ENCODE measurements at places on chromosomes 7 and 10. TPM values are rescaled to one million over a fixed set of nuclear protein-coding genes. Genes with fewer than 3 reads are reported as not detected.

GRCh38 chr7:112753298-112753697 lies 36.9 kb downstream of the TMEM168 start:
- no peak for DNase-seq

DNA sequence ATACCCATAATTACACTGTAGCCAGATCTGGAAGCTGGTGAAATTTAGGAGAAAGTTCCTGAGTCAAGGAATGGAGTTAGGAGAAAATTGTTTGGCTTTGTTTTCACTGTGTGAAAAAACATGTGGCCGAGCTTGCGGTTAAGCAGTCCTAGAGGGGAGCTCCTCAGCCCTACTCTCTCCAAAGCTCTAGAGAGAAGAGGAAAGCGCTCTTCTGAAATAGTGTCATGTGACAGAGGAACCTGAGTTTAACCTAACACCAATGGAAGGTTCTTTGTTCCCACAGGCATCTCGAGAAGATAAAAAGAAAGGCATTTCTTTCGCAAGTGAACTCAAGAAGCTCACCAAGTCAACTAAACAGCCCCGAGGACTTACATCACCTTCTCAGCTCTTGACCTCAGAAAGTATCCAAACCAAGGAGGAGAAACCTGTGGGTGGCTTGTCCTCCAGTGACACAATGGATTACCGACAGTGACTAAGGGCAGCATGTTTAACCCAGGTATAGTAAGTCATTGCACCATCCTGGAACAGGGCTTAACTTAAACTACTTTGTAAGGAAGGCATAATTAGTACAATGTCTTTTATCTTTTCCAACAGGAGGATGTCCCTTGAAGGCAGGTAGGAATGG lies 38.0 kb downstream of the NOC3L start:
- DNase-seq, result no peak

- no peak for DNase-seq
Observed at GRCh38 chr10:14004536-14004935, 326.2 kb downstream of the FRMD4A start.

DNA sequence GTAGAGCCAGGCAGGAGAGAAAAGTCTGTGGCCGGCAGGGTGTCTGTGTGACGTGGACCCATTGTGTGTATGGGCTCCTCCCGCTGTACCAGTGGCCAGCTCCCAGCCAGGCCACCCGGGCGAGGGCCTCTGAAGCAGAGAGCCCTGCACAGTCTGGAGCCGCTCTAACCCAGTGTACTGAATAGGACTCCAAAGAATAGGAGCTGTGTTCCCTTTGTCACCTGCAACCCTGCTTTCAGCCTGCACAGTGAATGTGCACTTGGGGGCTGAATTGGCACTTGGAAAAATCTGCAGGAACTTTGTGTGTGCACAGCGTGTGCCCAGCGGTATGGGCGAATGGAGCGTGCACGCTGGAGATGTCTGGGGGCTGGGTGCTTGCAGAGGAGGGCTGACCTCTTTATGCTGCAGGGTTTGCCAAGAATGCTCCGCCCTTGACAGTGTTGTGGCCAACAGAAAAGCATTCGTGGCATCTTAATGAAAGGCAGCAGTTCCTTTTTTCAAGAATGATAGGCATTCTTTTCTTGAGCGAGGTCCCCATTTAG lies 216.2 kb downstream of the AUTS2 start:
- DNase-seq, result no peak

DNA sequence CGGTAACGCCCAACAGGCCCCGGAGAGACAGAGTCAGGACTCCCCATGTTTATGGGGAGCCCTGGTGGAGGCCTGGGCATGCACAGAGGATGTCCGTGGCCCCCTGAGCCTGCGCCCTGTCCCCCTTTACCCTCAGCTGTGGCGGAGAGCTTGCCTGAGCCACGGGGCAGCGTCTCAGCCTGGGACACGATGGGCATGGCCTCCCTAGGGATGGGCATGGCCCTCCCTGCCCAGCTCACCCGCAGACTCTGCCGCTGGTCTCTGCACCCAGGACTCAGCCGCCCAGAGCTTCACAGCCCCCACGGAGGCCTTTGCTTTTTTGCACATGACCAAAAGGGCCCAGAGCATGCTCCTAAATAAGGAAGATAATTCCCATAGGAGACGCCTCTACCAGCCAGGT lies 394.2 kb downstream of the PTPRN2 start:
- DNase-seq, result no peak

- no peak for DNase-seq
Observed at GRCh38 chr7:127733986-127734385, 82.0 kb downstream of the SND1 start.

Gene TMEM213
- total RNA-seq, result not detected

DNA sequence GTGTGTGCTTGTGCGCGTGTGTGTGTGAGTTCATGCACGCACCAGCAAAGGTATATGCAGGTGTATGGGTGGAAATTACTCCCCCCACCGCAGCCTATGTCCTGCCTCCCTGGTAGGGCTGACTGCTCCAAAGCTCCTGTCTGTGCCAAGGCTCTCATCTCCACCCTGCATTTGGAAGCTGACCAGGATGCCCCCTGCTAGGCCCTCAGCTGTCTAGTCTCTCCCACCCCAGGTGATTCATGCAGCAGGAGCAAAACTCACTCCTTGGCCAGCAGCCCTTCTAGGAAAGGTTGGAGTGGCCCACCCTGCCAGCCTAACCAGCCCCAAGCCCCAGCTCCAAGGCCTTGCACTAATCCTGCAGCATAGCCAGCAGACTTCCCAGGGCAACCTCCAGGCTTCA lies 148.4 kb downstream of the GRID1 start:
- DNase-seq, result no peak

DNA sequence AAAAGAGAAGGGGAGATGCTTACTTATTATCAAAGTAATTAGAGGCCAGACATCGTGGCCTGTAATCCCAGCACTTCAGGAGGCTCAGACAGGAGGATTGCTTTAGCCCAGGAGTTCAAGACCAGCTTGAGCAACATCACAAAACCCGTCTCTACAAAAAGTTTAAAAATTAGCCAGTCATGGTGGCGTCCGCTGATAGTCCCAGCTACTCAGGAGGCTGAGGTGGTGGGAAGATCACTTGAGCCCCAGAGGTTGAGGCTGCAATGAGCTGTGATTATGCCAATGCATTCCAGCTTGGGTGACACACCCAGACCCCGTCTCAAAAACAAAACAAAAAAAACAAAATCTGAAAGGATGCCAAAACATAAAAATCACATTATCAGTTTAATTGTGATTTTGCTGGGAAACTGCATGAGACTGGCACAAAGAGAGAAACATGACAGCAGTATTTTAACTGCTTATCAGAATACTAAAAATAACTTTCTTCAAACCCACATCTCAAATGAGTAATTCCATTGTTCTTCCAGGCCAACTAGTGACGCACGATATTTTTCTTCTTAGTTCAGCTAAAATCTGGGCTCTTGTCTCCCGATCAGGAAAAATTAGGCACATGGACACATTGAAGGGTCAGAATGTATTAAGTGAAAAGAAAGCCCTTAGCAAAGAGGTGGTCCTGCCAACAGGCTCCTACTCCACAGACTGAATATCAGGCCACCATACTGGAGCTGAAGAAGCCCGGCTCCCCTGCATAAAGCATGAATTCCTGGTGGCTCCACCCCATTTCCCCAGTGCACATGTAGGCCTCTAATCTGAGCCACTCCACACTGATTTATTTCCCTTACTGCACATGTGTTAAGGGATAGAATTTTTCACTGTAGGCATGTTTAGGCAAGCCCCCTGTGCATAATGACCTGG lies 9.6 kb upstream of the CCM2 start:
- DNase-seq, result no peak

Gene SLC26A5
- 0.17 TPM for total RNA-seq

DNA sequence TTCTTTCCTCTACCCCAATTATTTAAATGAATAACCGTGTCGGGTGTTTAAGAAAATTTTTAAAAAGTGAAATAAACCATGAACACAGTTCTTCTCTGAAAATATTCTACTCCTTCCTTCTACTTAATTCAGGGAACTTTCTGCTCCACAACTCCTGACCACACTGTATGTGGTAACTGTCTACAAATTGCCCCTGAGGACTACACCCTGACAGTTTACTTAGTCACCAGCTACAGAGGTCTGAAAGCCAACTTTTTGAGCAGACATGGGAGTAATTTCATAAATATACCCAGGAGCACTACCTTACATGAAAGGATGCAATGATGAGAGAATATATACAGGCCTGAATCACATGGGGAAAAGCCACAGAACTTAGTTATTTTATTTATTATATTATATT lies 523.2 kb upstream of the SORCS1 start:
- no peak for DNase-seq

Gene MEIG1
- not detected for total RNA-seq

Gene DGKI
- not detected for total RNA-seq

Gene OPALIN
- total RNA-seq, result not detected

- DNase-seq, result no peak
Observed at GRCh38 chr7:128094686-128095085, 63.4 kb upstream of the LRRC4 start.

Gene PTPN20
- 0.43 TPM for total RNA-seq

DNA sequence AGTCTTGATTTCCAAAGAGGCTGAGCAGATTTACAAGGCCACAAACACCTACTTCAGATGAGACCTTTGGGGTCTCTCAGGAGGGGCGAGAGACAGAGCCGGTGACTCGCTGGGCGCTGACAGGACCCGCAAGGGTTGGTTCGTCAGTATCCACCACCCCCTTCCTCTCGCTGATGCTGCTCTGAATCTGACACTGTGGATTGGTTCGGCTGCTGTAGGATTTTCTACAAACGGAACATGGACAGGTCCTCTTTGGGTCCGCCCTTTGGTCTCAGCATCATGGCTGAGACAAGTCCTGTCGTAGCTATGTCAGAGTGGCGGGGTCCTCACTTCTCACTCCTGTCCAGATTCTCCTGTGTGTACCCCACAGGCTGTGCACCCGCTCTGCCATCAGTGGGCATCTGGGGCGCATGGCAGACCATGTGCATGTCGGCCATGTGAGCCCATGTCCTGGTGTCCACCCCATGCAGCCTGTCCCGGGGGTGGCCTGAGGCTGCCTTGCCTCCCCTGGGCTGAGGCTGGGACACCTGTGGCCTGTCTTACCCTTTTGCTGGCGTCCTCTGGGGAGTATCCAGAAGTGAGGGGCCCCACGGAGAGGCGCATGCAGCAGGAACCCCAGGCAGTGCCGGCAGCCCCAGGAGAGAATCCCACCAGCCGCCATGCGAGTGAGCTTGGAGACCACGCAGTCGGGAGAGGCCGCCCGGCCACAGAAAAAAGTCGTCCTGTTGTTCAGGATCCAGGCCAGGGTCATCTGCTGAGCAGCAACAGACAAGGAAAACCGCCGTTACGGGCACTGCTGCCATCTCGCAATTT lies 21.6 kb upstream of the FAM20C start:
- DNase-seq, result no peak

DNA sequence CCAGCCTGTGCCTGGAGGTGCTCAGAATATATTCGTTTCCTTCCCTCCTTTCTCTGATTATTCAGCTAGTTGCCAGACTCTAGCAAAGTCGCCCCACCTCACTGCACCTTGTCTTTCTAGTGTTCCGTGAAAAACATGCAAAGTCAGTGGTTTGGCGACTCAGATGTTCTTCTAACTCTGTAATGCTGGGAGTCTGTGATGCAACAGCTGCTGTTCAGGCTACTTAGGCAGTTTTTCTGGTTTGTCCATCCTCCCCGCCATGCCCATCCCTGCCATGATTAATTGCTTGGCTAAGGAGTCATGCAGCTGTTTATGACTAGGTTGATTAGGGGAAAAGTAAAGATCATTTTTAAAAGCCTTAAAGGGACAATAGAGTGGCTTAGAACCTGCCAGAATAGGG lies 99.4 kb downstream of the MTPN start:
- no peak for DNase-seq

Gene SCART1
- total RNA-seq, result 3.7 TPM

Gene PAPOLB
- total RNA-seq, result not detected

DNA sequence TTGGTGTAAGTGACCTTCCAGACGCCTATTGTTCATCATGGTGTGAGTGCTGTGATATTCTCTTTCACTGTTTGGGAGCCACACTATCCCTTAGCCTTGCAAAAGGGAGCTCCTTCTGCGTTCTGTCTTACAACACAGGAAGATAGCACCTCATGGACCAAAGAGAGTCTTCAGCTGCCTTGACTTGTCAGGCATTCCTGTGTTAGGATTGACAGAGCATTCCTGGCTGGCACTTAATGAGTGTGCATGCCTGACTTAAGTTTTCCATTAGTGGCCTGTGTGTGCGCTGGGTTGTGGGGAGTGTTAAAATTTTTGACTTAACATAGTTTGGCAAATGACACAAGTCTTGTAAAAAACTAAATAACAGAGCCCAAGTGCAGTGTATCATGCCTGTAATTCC lies 21.9 kb upstream of the MSRB2 start:
- DNase-seq, result no peak

DNA sequence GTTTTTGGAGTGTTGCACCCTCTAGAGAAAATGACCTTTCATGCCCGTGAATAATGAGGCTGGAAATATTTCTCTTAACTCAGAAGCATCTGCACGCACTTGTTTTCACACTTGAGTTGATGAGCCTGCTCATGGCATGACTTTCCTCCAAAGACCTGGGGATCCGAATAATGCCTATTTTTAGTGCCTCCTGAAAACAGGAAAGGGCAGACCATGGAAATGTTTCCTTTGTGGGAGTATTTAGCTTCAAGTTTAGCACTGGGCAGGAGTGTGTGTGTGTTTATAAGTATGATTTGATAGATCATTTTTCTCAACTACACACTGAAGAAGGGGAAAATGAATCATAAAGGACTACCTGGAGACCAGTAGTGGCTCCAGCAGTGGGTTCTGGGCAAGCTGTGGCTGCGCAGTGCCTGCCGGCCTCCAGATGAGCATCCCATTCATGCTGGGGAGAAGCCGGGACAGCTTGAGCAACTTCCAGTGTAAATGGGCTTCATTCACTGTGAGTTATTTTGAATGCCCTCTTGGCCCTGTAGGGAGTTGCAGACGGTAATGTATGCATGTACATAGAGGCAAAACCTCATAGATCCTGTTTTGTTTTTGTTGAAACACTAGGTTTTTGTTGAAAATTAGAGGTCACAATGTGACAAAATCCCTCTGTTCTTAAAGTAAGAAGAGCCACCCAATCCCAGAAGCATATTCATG lies 117.8 kb upstream of the INSYN2A start:
- DNase-seq, result no peak

GRCh38 chr7:23207021-23207420 lies 25.2 kb downstream of the NUP42 start:
- DNase-seq, result peak; percentile 11

DNA sequence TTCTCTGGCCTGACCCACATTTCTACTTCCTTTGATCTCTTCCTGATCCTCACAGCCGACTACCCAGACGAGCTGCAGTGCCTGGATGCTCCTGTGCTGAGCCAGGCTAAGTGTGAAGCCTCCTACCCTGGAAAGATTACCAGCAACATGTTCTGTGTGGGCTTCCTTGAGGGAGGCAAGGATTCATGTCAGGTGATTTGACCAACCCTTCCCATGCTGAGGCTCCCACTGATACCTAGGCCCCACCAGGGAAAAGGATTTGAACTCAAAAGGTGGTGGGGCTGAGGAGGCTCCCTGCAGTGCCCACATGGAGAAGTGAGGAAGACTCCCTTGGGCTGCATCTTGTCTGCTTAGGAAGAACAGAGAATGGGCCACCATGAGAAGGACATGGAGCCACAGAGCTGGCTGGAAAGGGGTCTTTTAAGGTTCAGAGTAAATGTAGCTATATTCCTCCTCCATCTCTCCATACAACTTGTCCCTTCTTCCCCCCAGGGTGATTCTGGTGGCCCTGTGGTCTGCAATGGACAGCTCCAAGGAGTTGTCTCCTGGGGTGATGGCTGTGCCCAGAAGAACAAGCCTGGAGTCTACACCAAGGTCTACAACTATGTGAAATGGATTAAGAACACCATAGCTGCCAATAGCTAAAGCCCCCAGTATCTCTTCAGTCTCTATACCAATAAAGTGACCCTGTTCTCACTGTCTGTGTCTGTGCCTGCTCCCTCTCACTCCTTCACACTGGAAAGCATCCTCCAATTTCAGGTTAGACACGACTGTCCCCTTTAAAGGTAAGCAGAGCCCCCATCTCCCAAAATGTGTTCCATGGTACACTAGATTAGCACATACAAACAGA lies 3.3 kb downstream of the PRSS1 start:
- DNase-seq, result no peak

Gene VIPR2
- total RNA-seq, result 0.61 TPM

Measured in CD8-positive, alpha-beta T cell (primary cell).